ENCODE measurements at places on chromosomes 6 and 20.
A peak's percentile ranks its signal among the peaks of the same experiment; 100 is the strongest.

DNA sequence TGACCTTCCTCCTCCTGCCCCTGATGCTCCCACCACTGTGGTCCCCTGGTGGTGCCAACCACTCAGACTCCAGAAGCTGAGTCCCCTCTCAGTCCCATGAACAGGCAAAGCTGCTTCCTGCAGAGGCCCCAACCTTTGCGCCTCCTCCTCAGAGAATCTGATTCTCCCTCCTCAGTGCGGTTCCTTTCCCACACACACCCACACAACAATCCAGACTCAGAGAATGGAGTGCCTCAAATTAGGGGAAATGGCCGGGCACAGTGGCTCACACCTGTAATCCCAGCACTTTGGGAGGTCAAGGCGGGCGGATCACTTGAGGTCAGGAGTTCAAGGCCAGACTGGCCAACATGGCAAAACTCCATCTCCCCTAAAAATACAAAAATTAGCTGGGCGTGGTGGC, 23.0 kb downstream of the RIPOR3 start:
- no peak for DNase-seq

- no peak for DNase-seq
Observed at GRCh38 chr6:34052918-34053608, 92.8 kb downstream of the GRM4 start.

DNA sequence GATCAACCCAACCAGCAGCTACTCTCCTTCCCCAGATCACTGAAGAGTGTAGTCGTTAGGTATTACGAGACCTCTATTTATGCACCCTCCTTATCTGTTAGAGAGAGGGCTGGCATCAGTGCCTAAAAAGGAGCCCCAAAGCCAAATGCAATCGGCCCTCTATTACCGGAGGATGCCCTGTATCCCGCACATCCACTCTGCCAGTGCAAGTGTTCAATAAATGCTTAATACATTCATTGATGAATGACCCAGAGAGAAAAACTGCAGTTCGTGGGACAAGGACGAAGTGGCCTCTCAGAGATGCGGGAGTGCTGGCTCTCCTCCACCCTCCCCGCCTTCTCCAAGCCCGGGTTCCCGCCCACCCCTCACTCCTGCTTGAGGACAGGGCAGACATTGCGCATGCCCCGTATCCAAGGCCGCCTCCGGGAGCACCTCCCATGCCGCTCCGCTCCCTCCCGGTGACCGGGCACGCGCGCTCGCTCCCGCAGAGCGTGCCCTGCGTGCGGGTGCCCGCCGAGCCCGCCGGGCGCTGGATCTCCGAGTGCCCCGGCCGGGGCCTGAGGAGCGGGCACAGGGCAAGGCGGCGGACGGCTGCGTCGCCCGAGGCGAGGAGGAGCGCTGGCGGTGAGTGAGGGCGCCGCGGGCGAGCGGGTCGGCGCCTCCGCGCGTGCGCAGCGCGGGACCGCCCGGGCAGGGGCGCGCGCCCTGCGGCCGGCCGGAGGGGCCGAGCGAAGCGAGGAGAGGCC, 27.2 kb upstream of the BTBD3 start:
- peak; percentile 91 for DNase-seq

- DNase-seq, result no peak
Observed at GRCh38 chr20:32415494-32415893, 57.4 kb downstream of the ASXL1 start.

DNA sequence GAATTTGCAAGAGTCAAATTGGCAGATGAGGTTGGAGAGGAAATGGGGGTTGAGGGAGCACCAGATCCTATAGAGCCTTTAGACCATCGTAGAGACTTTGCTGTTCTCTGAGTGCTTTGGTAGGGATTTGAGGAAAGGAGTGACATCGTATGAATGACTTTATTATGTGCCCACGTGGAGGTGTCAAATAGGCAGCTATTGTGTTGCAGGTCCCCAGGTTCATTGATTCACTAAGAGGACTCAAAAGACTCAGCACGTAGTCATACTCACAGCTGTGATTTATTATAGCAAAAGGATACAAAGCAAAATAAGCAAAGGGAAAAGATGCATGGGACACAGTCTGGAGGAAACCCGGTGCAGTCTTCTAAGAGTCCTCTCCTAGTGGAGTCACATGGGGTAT, 2.2 kb downstream of the MTRES1 start:
- DNase-seq, result no peak

- DNase-seq, result no peak
Observed at GRCh38 chr6:91358986-91359385, 772.1 kb upstream of the MAP3K7 start.

DNA sequence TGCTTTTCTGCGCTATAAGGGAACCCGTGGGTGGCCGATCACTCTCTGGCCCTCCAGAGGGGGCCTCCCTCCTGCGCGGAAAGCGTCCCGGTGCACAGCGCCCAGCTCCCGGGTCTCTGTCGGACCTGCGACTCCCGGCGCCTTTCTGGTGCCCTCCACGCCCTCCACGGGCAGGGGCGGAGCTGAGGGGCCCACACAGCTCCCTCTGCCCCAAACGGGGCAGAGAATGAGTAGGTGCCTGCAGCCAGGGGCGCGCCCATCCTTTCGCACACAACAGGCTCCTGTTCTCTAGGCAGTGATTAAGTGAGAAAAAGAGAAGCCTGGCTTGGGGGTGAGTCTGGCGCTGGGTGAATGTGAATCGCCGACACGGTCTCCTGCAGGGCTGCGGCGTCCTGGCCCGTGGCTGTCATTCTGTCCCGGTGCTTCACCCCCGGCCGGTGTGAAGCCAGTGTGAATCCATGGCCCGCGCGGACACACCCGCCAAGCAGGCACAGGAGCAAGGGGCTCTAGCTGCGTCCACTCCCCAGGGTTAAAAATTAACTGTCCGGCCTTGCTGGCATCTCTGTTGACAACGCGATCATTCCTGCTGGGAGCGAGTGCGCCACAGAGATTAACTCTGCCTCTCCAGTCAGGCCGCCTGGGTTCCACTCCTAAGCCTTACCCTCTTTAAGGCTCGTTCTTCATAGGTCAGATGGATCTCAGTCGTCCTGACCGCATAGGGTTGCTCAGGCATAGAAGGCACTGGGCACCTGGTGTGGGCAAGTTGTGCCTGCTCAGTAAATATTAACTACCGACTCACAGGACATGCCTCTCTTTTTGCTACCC, 88.8 kb downstream of the PCSK2 start:
- DNase-seq, result no peak

DNA sequence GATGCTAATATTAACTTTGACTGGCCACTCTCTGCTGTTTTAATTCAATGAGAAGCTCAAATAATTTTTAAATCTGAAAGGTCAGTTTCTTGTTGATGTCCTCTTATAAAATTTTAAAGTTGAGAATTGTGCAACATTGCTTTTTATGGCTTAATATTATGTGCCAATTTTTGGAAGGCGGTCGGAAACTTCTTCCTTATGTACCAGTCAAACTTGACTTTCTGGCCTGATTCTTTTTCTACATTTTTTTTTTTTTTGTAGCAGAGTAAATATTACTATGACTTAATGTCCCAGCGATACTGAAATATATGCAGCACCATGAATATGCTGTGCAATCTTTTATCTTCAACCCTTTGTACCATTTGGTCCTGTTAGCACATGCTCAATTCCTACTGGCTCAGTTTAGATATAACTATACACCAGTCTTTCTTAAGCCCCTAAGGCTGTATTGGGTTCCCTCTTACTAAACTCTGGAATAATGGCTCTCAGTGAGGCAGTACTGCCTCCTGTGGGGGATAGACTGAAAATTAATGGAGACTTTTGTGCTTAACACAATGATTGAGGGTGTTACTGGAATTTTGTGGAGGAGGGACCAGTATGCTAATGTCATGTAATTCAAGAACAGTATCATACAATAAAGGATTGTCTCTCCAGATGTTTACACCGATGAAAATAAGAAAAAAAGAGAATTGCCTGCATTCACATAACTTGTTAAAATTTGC, 156.4 kb upstream of the SYNCRIP start:
- DNase-seq, result no peak

GRCh38 chr20:52896348-52896747, 75.8 kb upstream of the TSHZ2 start:
- DNase-seq, result no peak

DNA sequence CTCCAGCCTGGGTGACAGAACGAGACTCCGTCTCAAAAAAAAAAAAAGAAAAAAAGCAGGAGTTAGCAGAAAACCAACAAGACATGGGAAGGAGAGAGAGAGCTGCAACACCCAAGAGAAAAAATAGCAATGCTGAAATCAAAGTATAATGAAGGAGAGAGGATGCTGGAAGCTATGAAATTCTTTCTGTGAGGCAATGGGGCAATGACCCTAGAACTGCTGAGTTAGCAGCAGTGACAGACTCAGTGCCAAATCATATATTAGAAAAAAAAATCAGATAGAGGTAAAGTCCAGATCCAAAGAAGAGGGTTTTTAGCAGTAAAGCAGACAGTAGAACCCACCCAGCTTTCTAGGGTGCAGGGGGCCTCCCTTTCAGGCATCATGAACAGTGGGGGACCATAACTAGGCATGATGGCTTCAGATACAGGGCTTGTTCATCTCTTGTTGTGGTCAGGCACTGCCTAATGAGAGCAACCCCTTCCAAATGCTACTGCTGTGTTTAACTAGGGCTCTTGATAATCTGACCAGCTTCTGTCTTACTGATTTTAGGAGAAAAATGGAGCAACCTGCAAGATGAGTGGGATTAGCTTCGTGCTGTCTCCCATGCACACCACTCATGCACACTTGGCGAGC, 26.9 kb downstream of the SLC17A2 start:
- DNase-seq, result no peak

DNA sequence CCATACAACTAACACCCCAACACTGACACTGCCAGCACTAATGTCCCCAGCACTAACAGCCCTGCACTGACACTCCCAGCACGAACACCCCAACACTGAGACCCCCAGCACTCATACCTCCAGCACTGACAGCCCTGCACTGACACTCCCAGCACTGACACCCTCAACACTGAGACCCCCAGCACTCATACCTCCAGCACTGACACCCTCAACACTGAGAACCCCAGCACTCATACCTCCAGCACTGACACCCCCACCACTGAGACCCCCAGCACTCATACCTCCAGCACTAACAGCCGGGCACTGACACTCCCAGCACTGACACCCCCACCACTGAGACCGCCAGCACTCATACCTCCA, 57.2 kb downstream of the ERMARD start:
- no peak for DNase-seq

GRCh38 chr6:17998442-17998841, 11.0 kb upstream of the KIF13A start:
- no peak for DNase-seq

- DNase-seq, result no peak
Observed at GRCh38 chr20:37190354-37191112, 11.2 kb upstream of the MROH8 start.

DNA sequence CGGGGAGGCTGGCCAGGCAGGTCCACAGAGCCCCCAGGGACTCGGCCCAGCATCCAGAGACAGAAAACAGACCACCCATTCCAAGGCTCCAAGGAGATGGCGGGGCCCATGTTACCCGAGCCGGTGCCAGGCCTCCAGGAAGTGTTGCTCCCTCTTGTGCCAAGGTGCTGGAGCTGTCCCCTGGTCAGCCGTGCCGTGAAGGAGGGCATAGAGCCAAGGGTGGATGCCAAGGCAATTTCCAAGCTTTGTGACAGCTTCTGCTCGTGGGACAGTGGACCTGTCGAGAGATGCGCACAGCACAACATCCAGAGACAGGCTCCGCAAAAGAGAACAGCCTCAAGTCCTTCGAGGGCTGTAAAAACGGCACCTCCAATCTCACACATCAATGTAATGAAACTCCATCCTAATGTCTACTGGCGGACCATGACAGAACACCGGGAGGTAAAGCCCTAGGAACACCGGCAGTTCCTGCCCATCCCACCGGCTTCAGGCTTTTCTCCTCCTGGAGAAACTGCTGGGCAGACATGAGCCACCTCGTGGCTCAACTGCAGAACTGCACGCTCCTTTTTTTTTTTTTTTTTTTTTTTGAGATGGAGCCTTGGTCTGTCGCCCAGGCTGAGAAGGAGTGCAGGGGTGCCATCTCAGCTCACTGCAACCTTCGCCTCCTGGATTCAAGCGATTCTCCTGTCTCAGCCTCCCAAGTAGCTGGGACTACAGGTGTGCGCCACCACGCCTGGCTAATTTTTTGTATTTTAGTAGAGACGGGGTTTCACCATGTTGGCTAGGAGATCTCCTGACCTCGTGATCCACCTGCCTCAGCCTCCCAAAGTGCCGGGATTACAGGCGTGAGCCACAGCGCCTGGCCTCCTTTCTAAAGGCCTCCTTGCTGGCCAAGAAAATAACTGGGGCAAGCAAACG, 30.9 kb upstream of the AVP start:
- no peak for DNase-seq

DNA sequence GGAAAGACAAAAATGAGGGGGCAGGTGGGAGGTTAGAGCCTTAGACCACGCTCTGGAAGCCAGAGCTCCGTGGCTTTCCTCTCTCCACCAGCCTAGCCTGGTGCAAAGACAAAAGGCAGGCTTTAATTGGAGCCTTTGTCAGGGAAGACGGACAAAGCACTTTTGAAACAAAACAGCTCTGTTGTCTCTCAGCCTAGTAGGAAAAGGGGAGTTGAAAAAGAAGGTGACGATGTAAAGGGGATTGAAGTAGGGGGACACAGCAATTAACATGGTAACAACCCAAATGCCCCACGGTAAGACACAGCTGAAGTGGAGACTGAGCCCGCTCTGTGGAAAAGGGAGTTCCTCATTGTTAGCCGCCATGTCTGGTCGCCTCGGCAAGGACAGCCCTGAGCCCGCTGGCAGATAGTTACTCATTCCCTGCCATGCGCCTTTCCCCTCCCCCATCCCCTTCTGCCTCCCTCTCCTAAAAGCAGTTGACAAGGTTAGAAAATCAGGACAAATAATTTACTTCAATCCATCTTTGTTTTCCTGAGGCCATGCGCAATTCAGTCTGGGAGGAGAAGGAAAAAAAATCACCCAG, 93.0 kb downstream of the TCP11 start:
- DNase-seq, result no peak

DNA sequence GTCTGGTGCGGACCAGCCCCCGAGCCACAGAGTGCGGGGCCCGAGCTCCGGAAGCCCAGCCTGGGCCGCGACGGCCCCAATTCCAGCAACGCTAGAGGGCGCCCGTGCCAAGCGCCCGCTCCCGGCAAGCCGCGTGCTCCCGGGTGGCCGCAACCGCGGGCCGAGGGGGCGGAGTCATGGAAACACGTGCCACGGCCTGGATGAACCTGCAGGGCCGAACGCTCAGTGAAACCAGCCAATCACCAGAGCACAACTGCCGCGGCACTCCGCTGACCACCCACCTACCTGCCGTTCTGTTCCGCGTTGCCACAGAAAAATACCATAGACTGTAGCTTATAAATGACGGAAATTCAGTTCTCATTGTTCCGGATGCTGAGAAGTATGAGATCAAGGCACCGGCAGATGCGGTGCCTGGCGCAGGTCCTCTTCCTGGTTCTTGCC, 85.7 kb upstream of the FOXC1 start:
- peak; percentile 93 for DNase-seq

Data from sciatic nerve (tissue), 2 donors.